ENCODE measurements at places on chromosomes 11 and 22. TPM values are rescaled to one million over a fixed set of nuclear protein-coding genes. Genes with fewer than 3 reads are reported as not detected.
A peak's percentile ranks its signal among the peaks of the same experiment; 100 is the strongest.

C11orf86 gene
- not detected for total RNA-seq

GRCh38 chr22:20615021-20615420 is 107.6 kb downstream of the MED15 start:
- no peaks in the 10 kb centered on the region for H3K4me1 ChIP-seq
- H3K36me3 ChIP-seq: no peaks in the 10 kb centered on the region
- H3K27ac ChIP-seq: no peak overlapping the region
- no peak overlapping the region for H3K4me3 ChIP-seq

GRCh38 chr11:92316106-92316809 is 91.6 kb downstream of the FAT3 start:
- no peaks in the 10 kb centered on the region for H3K36me3 ChIP-seq
- no peak overlapping the region for H3K27ac ChIP-seq
- H3K4me3 ChIP-seq: no peak overlapping the region

DNA sequence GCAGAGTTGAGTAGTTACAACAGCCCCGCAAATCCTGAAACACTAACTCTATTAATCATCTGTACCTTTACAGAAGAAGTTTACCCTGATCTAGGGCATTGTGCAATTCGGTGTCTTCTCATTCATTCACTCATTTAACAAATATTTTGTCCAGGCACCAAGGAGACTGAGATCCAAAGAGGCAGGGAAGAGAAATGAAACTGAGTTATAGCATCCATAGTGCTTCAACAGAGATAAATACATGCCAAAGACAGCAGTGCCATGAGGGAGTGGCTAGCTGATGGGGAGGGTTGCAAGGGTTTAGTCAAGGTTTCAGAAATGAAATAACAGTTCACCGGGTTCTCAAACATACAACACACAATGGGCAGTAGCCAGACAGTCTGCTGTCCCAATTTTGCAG is 40.2 kb upstream of the MTNR1B start:
- H3K27me3 ChIP-seq: no peaks in the 10 kb centered on the region
- H3K4me3 ChIP-seq: no peak overlapping the region
- no peaks in the 10 kb centered on the region for H3K4me1 ChIP-seq

GRCh38 chr11:3802011-3802790 is 4.8 kb upstream of the NUP98 start:
- H3K36me3 ChIP-seq: no peaks in the 10 kb centered on the region
- H3K27me3 ChIP-seq: no peaks in the 10 kb centered on the region
- no peak overlapping the region for H3K27ac ChIP-seq
- no peak for DNase-seq
- no peaks in the 10 kb centered on the region for H3K4me1 ChIP-seq
- H3K4me3 ChIP-seq: no peak overlapping the region

DNA sequence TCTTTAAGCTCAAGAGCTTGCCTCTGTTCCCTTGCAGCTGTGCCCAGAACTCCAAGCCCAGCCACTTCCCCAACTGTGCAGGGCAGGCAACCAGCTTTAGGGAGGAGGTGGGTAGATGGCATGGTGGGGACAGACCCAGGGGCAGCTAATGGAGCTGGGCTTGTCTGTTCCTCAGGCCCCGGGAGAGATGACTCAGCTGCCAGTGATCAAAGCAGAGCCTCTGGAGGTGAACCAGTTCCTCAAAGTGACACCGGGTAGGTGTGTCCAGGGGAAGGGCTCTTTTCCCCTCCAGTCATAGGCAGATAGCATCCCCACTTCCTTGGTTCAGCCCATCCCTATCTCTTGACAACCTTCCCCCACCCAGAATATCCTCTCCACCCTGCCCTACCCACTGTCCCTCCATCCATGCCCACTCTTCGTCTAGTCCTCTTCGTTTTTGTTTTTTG is 32.4 kb downstream of the CREB3L1 start:
- H3K27me3 ChIP-seq: no peaks in the 10 kb centered on the region
- H3K4me1 ChIP-seq: no peaks in the 10 kb centered on the region
- H3K27ac ChIP-seq: no peak overlapping the region
- H3K4me3 ChIP-seq: no peak overlapping the region

GRCh38 chr11:58958500-58958899 is 19.2 kb downstream of the GLYATL1 start:
- H3K36me3 ChIP-seq: no peaks in the 10 kb centered on the region
- no peaks in the 10 kb centered on the region for H3K4me1 ChIP-seq
- no peak overlapping the region for H3K4me3 ChIP-seq
- no peaks in the 10 kb centered on the region for H3K27me3 ChIP-seq

DNA sequence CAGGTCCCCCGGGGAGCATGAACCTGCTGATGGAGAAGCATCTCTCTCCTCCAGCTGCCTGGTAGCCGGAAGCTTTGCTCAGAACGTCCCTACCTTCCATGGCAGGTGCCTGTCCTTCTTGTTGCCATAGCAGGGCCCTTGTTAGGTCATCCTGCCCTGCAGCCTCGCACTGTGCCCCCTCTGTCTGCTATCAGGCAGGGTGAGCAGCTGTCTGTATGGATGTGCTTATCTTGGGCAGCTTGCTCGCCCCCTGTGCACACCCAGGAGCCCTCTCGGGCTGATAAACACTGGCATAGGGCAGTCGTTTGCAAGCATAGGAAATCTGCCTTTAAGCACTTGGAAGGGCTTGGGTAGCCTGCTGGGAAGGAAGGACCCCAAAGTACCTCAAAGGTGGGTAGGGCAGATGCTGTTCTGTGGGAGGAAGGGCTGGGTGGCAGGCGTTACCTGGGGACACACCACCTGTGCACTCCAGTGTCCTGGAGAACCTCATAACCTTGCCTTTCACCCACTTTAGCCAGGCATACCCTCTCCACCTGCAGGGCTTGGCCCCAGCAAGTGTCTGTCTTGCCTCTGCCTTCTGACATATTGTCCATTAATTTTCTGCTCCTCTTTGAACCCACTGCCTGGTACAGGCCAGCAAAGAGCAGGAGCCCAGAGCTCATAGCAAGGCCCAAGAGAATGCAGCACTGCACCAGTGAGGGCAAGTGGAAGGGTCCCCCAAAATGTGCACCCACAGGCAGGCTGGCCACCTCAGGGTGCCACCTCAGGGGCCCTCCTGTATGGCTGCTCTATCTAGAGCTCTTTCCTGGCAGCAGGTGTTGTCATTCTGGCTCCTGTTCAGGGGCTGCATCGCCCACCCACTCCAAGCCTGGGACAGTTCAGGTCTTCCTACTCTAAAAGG is 8.0 kb upstream of the COMT start:
- no peak overlapping the region for H3K27ac ChIP-seq
- no peaks in the 10 kb centered on the region for H3K4me1 ChIP-seq
- H3K27me3 ChIP-seq: no peaks in the 10 kb centered on the region
- no peak overlapping the region for H3K4me3 ChIP-seq
- H3K36me3 ChIP-seq: no peaks in the 10 kb centered on the region

DNA sequence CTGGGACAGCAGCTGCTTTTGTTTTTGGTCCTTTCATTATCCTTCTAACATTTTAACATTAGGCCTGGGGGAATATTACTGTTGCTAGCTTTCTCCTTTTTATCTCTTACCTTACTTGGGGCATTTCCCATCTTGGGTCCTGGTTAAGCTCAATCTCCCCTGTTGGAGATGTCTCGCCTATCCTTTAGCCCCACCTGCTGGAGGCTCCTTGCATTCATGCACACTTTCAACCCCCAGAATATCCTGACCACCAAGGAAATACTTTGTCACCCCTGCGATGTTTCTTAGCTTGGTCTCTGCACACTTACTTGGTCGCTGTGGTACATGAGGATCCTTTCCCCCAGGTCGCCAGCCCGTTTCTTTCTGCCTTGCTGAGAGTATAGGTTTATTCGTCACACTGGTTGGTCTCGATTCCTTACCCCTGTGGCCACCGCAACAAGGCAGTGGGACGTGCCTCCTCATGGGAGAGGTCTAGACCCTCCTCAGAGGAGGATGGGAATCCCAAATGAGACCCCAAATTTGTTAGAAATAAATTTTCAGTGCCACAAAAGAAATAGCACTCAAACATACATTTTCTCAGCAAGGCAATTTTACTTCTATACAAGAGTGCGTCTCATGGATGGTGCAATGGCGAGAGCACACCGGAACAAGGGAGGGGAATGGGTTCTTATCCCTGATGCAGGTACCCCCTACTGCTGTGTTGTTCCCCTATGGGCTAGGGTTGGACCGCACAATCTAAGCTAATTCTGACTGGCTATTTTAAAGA is 5.4 kb upstream of the TXN2 start:
- H3K27me3 ChIP-seq: no peaks in the 10 kb centered on the region
- DNase-seq: no peak

GRCh38 chr11:115964091-115964490 is 459.9 kb upstream of the CADM1 start:
- no peaks in the 10 kb centered on the region for H3K36me3 ChIP-seq
- H3K4me3 ChIP-seq: no peak overlapping the region
- no peaks in the 10 kb centered on the region for H3K4me1 ChIP-seq
- no peak overlapping the region for H3K27ac ChIP-seq
- no peaks in the 10 kb centered on the region for H3K27me3 ChIP-seq

DNA sequence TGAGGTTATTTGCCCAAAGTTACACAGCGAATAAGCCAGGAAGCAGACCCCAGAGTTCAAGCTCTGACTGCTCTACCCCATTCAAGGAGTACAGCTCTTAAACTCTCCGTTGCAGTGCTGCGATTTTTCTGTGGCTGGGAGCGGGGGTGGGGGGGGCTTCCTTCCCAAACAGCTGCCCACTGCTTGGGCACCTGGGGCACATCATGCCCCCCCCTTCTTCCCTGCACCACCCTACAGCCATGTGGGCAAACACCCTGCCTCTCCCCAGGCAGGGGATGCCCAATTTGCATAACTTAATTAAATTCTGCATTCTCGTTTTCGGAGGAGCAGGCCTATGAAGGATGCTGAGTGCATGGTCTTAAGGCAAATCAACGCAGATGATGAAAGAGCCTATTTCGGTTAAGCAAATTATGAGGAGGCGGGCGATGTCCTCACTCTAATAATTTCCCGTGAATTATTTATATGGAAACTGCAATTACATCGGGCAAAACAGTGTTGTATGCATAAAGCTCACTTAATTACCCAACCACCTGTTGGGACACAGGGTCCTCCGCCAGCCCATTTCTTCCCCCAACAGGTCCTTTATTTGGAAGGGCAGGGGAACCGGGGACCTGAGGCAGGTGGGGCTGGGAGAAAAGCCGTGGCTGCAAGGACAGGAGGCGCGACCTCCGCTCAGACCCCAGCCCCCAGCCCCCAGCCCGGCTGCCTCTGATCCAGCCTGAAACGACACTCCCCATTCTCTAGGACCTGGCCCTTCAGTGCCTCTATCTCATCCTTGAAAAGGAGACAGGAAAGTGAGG is 610.5 kb downstream of the BUD13 start:
- no peak overlapping the region for H3K27ac ChIP-seq
- no peaks in the 10 kb centered on the region for H3K27me3 ChIP-seq
- no peak overlapping the region for H3K4me3 ChIP-seq
- no peaks in the 10 kb centered on the region for H3K4me1 ChIP-seq

- DNase-seq: no peak
- no peaks in the 10 kb centered on the region for H3K27me3 ChIP-seq
- peak overlapping the region; percentile 80 for H3K27ac ChIP-seq
- peak overlapping the region; percentile 65 for H3K4me3 ChIP-seq
- no peaks in the 10 kb centered on the region for H3K36me3 ChIP-seq
- H3K4me1 ChIP-seq: peaks cover 10% of the 10 kb centered on the region
Observed at GRCh38 chr11:65116370-65117205, 913 bp downstream of the ZNHIT2 start.

OR51B5 gene
- not detected for total RNA-seq

KDM4E gene
- not detected for total RNA-seq

- H3K4me3 ChIP-seq: no peak overlapping the region
- H3K4me1 ChIP-seq: no peaks in the 10 kb centered on the region
- no peaks in the 10 kb centered on the region for H3K36me3 ChIP-seq
- no peak for DNase-seq
Observed at GRCh38 chr11:4539603-4540219, 5.3 kb upstream of the OR52M1 start.

SAA2 gene
- total RNA-seq: not detected

DNA sequence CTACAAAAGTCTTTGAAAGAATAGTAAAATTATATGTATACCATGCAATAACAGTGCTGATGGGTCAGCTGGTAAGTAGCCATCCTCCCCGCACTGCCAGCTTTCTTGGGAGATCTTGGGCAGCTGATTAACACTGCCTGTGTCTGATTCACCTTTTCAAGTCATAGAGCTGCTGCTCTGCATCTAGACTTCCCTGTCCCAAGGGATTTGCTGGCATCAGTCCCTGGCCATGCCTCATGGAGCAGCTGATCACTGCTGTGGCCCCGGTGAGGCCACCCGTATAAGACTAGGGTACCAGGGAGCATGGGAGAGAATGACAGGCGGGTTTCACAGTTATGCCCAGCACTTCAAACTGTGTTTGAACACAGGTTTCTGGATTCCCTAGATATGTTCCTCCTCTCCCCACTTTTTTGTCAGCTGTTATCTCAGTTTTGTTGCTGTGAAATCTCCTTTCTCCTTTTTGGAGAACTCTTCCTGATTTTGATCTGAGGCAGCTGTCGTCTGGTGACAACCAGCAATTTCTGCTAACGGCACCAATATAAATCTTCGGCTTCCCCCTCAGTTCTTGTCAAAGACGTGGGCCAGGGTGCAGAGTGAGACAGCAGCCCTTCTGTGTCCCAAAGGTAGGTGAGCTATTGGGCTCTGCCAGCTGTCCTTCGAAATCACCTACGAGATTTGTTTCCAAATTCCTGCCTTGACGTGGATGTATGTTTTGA is 438.9 kb downstream of the NTM start:
- no peak overlapping the region for H3K27ac ChIP-seq
- H3K4me3 ChIP-seq: no peak overlapping the region
- DNase-seq: no peak
- H3K36me3 ChIP-seq: no peaks in the 10 kb centered on the region

- no peak for DNase-seq
- no peaks in the 10 kb centered on the region for H3K27me3 ChIP-seq
- H3K27ac ChIP-seq: no peak overlapping the region
- no peak overlapping the region for H3K4me3 ChIP-seq
- no peaks in the 10 kb centered on the region for H3K4me1 ChIP-seq
- no peaks in the 10 kb centered on the region for H3K36me3 ChIP-seq
Observed at GRCh38 chr22:25582946-25583345, 18.5 kb downstream of the GRK3 start.

- H3K4me3 ChIP-seq: no peak overlapping the region
- H3K36me3 ChIP-seq: no peaks in the 10 kb centered on the region
- no peak overlapping the region for H3K27ac ChIP-seq
- no peaks in the 10 kb centered on the region for H3K4me1 ChIP-seq
- no peaks in the 10 kb centered on the region for H3K27me3 ChIP-seq
Observed at GRCh38 chr11:37804666-37805065, 1206.6 kb upstream of the RAG2 start.

DNA sequence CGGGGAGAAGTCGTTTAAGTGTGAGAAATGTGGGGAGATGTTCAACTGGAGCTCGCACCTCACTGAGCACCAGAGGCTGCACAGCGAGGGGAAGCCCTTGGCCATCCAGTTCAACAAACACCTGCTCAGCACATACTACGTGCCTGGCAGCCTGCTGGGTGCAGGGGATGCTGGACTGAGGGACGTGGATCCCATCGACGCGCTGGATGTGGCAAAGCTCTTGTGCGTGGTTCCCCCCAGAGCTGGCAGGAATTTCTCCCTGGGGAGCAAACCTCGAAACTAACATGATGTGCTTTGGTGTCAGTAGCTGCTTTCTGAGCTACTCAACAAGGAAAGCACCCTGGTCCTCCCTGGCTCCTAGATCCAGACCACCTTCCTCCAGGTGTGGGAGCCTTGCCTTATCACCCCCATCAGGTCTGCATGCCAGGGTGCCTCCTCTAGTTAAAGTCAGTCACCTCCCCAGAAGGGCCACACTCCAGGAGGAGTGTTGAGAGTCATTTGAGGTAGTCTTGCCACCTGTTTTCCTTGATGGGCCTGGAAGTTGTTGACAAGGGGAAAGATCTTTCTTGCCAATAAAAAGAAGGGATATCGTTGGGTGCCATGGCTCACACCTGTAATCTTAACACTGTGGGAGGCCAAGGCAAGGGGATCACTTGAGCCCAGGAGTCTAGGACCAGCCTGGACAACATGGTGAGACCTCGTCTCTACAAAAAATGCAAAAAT is 12.9 kb downstream of the ZNF74 start:
- no peaks in the 10 kb centered on the region for H3K4me1 ChIP-seq
- no peak overlapping the region for H3K27ac ChIP-seq
- no peaks in the 10 kb centered on the region for H3K36me3 ChIP-seq
- no peak overlapping the region for H3K4me3 ChIP-seq
